ENCODE measurements at places on chromosomes 2 and 18.

DNA sequence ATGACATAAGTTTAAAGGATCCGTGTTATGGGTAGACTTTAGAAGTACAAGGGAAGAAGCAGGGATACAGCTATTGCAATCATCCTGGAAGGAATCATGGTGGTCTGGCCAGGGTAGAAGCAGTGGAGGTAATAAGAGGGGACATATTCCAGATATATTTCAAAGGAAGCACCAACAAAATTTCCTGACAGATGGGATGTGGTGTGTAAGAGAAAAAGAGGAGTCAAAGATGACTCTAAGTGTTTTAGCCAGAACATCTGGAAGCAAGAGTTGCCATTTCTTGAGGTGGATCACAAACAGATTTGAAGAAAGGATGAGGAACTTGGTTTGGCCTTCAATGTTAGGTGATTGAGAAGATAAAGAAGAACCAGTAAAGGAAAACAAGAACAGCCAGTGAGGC is 133.1 kb upstream of the CTAGE1 start:
- no peak for DNase-seq

DNA sequence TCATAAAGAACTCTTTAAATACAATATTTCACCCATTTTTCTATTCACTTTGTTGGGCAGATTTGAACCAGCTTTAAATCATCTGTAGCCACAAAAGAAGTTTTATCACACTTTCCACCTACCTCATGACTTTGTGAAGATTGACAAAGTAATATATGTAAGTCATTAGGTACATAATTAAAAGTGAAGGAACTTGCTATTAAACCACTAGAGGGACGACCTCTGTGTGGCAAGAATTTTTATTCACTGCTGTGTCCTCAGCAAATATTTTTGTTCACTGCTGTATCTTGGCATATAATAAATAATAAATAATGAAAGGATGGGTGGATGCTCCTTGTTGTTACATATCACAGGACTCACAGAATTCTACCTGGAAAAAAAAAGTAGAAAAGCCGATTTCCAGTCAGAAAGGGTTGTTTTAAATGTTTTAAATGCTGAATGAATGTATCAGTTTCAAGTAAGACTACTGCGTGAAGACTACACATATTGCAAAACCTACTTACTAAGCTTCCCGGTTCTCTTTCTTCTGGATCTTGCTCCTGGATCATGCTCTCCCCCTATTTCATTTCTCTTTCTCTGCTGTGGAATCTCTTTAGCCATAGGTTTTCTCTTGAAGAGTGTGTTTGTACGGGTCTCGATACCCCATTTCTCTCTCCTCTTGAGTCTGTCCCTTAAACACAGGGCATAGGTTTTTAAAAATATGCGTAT is 44.8 kb downstream of the KCMF1 start:
- no peak for DNase-seq

GRCh38 chr2:60553495-60554073 is at the start of gene BCL11A:
BCL11A (minus strand) TSS chr2:60553654; CDS start chr2:60553270, 384 bp downstream.
- DNase-seq, result peak; percentile 60

DNA sequence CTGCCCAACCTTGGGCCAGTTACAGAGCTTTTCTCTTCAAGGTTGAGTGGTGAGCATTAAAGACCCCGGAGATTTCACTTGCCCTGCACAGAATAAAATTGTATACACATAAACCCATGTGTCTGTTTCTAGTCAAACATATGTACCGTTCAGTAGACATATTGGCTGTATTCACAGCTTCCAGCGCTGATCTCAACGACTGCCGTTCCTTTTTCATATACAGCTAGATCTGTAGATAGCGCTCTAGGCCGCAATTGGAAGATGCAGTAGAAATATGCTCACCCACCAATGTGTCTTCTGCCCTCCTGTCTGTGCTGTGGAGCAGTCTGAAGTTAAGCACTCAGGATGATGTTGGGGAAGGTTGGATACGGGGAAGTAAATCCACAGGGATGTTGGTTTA is 317.7 kb downstream of the SETBP1 start:
- DNase-seq, result no peak

- DNase-seq, result no peak
Observed at GRCh38 chr18:76453932-76454331, 41.1 kb downstream of the ZNF516 start.

GRCh38 chr2:167254721-167255120 is 366.4 kb downstream of the XIRP2 start:
- no peak for DNase-seq

DNA sequence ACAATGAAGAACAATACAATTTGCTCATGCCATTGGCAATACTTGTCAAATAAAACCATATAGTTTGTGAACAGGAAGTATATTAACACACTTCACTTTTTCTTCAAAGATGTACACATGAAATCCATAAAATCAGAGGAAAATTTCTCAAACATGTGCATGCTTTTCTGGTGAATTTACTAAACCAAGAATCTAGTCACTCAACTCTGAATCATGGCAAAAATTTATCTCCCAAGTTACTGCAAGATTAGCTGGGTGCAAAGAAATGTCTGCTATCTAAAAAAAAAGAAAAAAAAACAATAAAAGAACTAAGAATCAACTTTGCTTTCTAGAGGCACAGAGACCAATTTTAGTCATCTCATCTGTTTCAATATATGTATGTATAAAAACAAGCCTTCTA is 419.2 kb downstream of the NR4A2 start:
- DNase-seq, result no peak

DNA sequence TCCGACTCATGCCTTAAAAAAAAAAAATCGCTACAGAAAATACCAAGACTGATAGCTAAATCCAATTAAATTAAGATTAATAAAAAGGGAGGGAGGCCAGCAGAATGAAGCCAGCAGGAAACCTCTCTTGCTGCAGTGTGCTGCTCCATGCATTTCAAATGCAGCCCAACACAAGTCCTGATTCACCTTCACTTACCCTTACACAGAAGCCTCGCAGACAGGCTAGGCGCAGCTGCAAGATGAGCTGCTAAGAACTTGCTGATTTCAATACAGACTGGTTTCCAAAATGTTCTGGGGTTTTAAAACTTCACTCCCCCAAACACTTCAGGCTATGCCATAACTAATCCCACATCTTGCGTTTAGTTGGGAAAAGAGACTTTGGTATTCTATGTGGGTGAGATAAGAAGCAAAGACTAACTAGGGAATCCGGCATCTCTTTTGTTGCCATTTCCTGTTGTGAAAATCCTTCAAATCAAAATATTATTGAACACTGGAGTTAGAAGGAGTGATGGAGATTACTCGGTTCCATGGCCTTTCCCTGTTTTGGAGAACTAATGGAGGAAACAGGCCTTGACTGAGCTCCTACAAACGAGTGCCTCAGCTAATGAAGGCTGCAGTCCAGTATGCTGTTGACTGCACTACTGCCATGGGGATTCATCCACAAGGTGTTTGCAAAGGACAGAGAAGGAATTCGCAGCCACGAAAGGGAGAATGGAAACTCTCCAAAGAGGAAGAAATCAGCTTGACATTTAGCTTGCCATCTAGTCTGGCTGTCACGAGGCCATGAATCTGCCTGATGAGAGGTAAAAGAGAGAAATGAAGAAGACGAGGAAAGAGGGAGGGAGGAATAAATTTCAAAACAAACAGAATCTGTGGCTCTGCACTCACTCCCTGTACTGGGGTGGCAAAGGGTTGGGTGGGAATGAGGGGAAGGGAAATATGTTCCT is 67.3 kb downstream of the CLHC1 start:
- DNase-seq, result no peak

DNA sequence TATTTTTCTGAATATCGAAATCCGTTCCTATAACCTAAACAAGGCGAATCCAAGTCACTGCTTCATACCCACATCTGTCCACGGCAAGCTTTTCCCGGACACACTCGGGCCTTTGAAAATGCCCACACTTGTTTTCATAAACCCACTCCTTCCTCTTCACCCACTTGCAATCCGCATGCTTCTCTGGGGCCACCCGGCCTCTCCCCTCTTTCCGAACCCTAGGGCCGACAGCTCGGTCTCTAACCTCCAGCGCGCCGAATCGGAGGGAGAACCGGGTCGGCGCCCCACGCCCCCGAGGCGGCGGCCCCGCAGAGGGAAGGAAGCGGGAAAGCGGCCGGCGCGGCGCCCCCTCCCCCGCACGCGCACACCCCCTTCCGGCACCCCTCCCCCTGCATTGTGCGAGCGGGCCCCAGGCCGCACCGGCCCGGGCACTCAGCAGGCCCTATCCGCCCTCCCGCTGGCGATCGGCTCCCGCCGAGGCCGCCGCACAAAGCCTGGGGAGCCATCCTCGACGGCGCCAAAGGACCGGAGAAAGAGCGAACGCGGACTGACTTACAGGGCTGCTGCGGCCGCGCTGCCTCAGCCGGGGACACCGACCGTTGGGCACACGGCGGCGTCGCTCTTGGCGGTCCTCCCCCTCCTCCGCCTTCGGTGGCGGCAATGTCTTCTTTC is 467 bp downstream of the PUM2 start:
- peak; percentile 36 for DNase-seq

DNA sequence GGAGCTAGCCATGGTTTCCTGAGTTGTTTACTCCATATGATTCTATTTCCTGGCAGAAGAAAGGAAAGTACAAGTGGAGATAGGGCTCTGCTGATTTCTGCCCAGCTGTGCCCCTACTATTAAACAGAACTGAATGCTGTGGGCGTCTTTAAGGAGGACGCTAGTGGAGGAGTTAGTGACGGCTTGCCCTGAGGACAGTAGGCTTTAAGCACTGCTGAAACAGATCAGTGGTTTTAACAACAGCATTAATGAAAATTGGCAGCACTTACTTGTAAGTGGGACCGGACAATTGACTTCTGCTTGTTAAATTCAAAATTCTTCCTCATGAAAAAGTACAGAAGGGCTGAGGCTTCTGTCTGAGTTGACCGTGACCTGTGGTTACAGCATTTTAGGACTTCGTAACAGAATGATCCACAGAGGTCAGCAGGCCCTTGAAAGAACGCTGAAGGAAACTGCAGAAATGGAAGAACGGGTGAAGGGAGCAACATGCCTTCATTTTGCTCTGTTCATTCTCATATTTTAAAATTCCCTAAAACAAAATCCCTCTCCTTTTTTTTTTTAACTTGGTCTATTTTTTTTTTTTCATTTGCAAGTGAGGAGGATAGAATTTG is 80.6 kb upstream of the CCDC195 start:
- no peak for DNase-seq

GRCh38 chr2:63772061-63772460 is 69.6 kb upstream of the UGP2 start:
- DNase-seq, result no peak

GRCh38 chr2:146437712-146438111 is 1407.1 kb upstream of the ACVR2A start:
- no peak for DNase-seq

DNA sequence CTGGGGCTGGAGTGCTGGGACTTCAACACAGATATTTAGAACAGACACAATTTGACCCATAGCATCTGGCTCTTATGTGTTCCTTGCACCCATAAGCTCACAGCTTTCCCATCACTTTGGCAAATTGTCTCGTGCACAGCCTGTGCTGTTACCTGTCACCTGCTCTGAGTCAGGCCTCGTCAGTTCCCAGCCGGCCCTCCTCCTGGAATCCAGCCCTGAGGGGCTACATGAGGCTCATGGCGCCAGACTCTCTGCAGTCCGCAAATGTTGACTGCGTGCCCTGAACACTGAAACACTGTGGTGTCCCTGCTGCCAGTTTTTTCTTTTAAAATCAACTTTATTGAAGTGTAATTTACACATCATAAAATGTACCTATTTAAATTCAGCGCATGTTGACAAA is 65.4 kb upstream of the BZW1 start:
- no peak for DNase-seq

GRCh38 chr2:106159866-106160785 is 34.0 kb downstream of the UXS1 start:
- no peak for DNase-seq

DNA sequence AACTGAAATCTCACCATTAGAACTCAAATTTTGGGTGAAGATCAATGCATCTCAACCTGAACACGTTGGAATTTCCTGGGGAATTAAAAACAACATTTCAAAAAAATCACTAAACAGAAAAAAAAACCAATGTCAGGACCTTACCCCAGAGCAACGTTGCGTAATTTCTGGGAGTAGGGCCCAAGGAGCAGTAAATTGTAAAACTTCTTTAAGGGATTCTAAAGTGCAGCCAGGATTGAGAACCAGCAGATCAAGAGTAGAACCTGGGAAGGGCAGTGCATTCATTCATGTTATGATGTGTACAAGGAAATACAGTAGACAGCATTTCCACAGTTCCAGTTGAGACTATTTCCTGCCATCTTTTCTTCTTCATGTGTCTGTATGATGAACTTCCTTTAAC is 56.9 kb downstream of the RHBDD1 start:
- no peak for DNase-seq

GRCh38 chr2:70797506-70797905 is 7.1 kb upstream of the FIGLA start:
- no peak for DNase-seq

DNA sequence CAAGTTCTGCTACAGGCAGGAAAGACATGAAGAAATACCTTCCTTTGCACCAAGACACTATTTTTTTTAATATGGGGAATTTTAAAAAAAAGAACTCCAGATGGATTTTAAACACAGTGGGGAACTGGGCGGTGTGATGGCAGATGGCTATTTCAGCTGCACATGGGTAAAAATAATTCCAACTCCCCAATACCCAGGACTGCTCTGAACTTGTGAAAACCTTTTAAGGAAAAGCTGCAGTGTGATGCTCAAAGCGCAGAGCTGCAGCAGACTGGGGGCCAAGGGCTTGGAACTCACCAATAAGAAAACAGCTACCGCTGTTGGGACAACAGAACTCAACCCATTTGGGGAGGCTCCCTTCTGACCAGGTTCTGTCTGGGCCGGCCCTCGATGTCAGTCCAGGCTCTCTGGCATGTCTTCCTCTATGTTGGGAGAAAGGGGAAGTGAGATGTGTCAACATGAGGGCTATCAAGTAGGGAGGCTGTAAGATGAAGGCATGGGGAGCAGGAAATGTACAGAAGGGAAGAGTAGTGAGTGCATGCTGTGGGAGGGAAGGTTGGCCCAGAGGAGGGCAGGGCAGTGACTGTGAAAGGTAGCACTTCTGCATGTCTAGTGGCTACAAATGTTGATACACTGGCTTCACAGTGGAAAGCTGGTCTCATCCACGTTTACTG is 64.0 kb upstream of the SLC14A2 start:
- DNase-seq, result no peak

GRCh38 chr2:166891727-166892126 is 3.4 kb downstream of the XIRP2 start:
- no peak for DNase-seq

- no peak for DNase-seq
Observed at GRCh38 chr2:220162320-220162719, 534.9 kb downstream of the SLC4A3 start.
